Anterior cingulate cortex (tissue), 58 donors: ENCODE measurements at places on chromosomes 7 and 10.

- DNase-seq: no peak
Measured at GRCh38 chr10:71486484-71487114, 89.9 kb downstream of the CDH23 start.

DNA sequence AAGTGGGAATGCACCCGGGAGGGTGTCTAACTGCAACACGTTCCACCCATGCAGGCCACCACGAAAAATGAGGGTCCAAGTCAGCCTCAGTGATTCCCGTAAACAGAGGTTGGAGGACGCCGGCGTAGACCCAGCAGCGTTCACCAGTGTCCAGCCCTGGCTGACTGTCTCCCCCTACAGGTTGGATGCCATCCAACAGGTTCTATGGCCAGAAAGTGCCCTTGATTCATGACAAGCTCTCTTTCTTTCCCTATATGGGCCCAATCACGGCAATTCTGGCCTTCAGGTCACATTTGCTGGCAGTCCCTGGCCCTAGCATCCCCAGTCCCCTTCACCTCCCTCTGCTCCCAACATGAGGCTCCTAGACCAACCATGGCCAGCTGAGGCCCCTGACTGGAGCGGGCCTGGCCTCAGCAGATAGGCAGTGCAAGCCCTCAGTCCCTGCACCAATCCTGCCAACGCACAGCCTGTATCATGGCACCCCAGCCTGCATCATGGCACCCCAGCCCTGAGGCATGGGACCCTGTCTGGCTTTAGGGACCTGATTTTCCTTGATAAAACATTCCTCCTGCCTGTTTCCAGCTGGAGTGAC lies 227.4 kb downstream of the GRID1 start:
- no peak for DNase-seq

GRCh38 chr10:113930482-113931057 lies 76.1 kb downstream of the NHLRC2 start:
- no peak for DNase-seq

DNA sequence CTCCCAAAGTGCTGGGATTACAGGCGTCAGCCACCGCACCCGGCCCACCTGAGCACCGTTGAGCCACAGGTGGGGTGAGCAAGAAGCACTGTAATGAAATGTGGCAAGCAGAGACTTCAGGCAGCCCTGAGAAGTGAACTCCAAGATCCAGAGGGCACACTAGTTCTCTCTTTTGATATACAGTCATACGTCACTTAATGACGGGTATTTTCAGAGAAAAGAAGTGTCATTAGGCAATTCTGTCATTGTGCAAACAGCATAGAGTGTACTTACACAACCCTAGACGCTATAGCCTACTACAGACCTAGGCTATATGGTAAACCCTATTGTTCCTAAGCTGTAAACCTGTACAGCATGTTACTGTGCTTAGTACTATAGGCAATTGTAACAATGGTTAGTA lies 7.9 kb downstream of the PANK1 start:
- no peak for DNase-seq
